ENCODE measurements at places on chromosomes 4 and X.

DNA sequence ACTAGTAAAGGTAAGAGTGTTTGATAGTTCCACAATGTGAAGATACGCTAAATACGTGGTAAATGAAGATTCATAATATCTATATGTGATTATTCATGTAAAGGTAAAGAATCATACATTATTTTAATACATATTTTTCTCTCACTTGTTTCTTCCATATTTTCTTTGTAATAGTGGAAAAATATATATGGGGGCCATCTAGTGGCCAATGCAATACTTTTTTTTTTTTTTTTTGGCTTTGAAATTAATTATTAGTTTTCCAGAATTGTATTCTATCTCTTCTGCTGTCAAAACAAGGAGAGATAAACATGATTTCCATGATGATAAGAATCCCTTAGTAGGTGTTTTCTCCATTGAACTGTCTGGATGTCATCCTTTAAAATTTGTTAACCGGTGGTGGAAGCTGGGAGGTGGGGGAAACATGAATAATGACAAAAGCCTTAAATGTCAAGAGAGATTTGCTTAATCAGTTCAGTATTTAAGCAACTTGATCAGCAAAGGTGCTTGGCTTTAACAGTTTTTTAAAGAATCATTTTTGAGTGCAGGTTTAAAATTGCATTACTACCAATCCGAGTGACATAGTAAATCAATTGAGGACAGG is 508.7 kb upstream of the HTR2C start:
- DNase-seq = peak; percentile 2

GRCh38 chrX:123830309-123830708 is 29.5 kb upstream of the XIAP start:
- DNase-seq = peak; percentile 26

DNA sequence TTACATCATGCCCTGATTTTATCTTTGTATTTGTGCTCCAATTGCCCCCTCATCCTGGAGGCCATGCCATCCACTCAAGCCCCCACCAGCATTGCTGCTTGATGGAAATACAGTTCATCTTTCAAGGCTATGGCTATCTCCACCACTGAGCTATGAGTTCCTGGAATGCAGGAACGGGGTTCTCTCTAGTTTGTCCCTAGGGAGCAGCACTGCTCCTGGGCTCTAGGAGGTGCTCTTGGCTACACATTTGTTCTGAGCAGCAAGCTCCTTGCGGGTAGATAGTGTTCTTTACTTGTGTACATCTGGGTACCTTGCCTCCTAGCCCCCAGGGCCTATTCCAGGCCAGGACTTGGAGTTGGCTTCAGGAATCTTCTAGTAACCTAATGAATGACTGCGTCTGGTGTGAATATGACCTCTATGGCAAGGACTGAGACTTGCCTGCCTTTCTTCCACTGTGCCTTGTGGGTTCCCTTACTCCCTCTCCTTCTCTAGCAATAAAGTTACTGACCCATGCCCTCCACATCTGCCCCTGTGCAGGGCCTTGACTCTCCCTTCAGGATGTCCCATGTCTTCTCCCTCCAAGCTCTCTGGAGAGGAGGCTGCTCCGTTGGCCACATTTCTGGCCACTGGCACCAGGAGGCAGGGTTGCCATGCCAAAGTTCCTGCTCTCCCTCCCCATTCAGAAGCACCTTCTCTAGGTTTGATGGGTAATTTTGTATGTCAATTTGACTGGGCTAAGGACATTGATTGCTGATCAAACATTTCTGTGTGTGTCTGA is 7.6 kb downstream of the CITED1 start:
- no peak for DNase-seq

DNA sequence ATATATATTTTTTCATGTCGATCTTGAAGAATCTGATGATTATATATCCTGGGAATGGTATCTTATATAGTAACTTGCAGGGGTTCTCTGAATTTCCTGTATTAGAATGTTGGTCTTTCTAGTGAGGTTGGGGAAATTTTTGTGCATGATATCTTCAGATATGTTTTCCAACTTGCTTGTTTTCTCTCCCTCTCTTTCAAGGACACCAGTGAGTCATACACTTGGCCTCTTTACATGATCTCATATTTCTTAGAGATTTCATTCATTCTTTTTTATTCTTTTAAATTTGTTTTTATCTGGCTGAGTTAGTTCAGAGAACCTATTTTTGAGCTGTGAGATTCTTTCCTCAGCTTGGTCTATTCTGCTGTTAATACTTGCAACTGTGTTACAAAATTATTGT is 27.2 kb upstream of the C4orf17 start:
- no peak for DNase-seq

DNA sequence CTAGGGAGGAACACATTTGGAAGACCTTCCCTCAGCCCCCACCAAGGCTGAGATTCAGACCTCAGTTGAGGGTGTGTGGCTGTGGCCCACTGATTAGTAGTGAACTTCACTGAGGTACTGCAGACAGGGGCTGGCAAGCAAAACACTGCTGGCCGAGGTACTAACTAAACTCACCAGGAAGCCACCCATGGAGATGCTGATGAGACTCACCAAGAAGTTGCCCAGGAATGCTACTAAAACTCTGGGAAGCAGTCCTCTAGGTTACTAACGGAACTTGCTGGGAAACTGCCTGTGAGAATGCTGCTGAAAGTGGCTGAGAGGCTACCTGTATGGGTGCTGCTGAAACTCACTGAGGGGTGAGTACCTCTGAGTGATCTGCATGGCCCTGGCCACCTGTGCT is 372.4 kb upstream of the RPS6KA3 start:
- no peak for DNase-seq

DNA sequence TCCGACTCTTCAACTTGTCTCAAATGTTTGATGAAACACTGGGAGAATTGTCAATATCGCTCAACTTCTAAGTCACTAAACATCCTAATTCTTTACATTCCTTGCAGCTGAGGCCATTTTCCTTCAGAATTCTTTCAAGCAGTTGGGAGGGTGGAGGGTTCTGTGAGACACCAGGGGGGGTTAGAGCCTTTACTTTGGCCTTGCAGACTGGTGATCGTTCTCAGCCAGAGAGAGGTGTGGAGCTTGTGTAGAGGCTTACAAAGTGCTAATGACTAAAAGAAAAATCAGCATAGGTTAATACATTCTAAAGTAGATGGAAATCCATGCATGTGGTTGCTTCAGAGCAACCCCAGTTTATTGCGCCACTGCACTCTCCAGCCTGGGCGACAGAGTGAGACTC is 21.3 kb upstream of the SOX3 start:
- peak; percentile 39 for DNase-seq

GRCh38 chrX:102129473-102129872 is 4.0 kb downstream of the TCEAL2 start:
- peak; percentile 10 for DNase-seq

- DNase-seq = no peak
These were observed 6.6 kb upstream of the UTP3 start for GRCh38 chr4:70681704-70682103.

DNA sequence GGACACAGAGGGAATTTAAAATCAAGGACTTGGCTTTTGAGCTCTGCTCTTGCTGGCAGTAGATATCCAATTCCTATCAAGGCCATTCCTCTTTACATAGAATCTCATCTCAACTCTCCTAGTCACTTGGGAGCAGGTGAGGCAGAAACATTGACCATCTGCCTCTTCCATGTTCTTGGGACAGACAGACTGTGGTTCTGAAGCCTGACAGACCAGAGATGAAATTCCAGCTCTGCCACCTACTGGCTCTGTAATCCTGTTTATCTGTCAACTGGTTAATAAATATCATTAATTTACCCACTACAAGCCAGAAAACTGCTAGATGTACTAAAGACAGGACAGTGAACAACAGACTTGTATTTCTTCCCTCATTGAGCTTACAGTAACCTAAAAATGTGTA is 300.8 kb downstream of the ADGRL3 start:
- no peak for DNase-seq

GRCh38 chr4:185011408-185011807 is 6.9 kb upstream of the HELT start:
- no peak for DNase-seq

DNA sequence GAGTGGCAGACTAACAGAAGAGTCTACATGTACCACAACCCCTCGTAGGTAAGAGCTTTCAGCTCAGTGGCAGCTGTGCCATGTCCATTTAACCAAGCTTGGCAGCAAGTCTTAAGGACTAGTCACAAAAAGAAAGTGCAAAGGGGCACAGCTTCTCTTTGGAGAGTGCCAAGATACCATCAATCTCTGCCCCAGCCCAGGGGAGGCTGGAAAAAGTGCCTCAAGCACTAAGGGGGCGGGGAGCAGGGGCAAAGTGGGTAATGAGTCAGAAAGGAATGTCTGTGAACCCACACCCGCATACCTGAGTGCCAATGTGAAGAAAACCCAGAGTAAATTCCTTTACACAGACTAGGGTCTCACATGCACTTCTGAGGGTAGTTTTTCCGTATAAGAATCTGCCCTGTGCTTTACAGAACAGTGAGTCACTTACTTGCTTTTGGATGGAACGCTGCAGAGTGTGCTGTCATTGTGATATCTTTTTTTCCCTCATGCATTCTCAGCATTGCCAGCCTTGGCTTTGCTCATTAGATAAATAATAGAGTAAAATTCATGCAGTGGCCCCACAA is 219.8 kb downstream of the ZNF674 start:
- DNase-seq = peak; percentile 77

GRCh38 chr4:151798678-151799416 is 38.0 kb upstream of the GATB start:
- peak; percentile 7 for DNase-seq

- DNase-seq = no peak
These were observed 25.4 kb downstream of the SORCS2 start for GRCh38 chr4:7217474-7218321.

DNA sequence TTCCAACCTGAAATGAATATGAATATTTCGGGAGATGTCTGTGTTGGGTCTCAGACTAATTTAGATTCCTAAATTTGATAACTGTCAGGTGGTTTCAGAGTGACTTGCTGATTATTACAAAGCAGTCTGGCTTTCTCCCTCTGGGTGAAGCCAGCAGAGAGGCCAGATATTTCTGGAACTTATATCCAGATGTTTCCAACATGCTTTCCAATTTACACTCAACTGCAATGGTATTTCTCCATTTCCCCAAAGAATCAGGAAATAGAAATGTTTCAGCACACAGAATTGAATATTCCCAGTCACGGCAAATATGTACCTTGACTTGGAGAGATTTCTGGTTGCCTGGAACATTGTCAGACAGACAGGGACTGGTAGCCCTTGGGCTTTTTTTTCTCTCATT is 48.5 kb upstream of the EGFL6 start:
- DNase-seq = no peak

DNA sequence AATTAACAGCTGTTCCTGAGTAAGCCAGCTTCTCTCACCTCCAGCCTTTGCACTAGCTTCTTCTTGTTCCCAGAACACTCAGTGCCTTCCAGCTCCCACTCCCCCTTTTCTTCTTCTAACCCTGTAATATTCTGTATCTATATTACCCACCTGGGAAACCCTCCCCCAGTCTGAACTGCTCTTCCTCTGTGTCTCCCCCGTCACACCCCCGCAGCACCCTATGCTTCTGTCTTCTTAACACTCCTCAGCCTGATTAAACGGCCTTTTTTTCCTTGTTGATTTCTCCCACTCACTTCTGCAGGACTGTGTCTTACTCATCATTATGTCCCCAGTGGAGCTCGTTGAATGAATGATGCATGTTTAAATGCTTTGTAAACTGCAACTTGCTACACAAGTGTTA is 9.0 kb upstream of the LONRF3 start:
- DNase-seq = no peak

DNA sequence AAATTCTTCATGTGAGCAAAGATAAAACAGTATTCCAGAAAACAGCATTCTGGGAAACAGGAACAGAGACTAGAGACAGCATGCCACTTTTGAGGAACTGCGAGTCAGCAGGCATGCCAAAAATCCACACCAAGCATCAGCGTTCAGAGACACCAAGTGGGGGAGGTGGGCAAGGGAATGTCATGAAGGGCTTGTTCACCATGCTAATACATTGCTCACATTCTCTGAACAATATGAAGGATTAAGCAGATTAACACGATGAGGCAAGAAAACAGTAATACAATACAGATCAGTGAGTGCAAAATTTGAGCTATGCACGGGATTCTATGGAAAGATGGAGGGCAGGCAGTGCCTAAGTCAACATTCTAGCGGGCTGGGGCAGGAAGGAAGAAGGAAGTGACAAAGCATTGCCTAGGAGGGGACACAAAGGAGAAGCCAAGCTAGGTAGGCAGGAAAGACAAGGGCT is 278.3 kb downstream of the FBXW7 start:
- DNase-seq = no peak

DNA sequence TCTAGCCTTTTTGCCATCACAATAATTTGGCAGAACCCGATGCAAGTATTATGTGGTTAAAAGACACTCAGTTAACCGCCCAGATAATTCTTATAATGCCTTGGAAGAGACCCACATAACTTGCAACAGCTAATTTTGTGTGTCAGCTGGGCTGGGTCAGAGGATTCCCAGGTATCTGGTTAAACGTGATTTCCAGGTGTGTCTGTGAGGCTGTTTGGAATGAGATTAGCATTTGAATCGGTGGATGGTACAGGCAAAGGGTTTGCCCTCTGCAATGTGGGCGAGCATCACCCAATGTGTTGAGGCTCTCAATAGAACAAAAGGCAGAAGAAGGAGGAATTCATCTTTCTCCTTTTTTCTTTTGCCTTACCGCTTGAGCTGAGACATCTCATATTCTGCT is 314.2 kb upstream of the PUDP start:
- no peak for DNase-seq
